Stimulated activated CD4-positive, alpha-beta T cell treated with anti-CD3 and anti-CD28 coated beads, Interleukin-4, amount 100 ng/mL, for 24 hours (primary cell): ENCODE measurements at places on chromosomes 16 and 17.
A peak's percentile ranks its signal among the peaks of the same experiment; 100 is the strongest.

GRCh38 chr16:82042144-82042543, 7.1 kb downstream of the HSD17B2 start:
- DNase-seq: no peak

DNA sequence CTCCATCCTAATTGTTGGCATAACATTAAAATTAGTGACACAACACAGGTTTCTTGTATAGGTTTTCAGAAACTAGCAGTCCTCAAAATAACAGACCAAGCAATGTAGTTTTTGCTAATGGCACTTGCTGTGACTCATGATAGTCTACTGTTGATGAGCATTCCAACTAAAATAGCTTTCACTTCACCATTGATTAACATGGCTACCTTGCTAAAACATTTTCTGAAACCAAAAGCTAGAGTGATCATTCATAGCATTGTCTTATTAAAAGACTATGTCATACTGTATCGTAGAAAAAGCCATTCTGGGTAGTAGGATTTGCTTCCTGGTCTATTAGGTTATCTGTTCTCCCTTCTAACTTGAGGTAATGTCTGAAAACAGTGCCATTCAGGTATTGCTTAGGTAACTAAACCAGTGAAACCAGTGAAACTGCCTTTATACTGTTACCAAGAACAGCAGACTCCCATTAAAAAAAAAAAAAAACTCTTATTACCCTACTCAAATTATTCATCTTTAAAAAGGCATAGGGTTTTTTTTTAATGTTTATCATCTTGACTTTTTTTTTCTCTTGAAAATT, 2.5 kb upstream of the CLTC start:
- no peak for DNase-seq

DNA sequence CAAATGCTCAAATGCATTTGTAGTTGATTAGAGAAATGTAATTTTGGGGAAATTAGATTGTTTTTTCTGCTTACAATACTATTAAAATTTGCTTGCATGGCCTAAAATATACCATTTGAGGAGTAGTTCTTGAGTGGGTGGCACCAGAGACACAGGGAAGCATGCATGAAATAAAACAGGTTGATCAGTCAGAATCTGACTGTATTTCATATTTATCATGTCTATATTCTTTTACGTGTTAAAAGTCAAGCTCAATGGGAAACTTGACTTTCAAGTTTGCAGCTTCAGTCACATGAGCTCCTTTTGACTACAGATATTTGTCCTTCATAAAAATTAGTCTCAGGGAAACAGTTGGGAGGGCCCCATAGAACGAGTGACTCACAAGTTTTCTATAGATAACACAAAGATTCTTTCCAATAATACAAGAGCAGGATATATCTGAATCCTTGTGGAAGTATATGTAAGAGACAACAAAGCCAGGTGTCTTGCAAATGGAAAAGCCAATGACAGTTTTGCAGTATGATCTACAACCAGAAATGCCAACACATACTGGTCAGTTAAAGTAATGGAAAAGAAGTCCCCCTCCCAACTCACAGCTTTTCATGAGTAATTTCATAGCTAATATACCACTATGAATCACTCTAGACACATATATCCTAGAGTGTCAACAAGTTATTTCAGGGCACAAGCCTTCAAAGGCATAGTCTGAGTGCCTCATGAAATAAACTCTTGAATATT, 42.2 kb upstream of the CORO6 start:
- DNase-seq: peak; percentile 8

DNA sequence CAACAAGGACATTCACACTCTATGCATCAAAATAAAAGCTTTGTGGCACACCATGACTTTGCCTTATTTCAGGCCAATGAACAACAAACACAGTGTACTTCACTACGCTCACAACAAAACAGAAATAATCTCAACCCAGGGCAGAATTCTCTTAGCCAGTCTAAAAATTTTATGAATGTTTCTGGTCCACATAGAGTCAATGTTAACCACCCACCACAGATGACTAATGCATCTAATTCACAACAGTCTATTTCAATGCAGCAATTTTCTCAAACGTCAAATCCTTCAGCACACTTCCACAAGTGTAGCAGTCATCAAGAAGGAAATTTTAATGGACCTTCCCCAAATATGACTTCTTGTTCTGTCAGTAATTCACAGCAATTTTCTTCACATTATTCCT, 101.7 kb downstream of the CHD9 start:
- DNase-seq: no peak

DNA sequence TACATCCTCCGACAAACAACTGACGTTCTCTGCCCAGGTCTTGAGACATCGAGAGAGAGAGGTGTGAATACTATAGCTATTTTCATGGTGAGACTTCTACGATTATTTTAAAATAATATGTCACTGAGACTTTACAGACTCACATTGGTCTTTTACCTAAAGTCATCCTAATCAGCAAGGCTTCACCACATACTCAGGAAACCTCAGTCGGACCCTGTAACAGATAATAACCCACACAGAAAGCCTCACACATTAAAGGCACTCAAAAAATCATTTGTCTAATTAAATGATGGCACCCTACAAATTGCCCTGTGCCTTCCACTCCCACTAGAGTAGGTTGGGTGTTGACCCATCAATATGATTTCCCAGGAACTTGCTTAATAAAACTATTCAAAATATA, 19.8 kb upstream of the SLC39A11 start:
- no peak for DNase-seq

- no peak for DNase-seq
Measured at GRCh38 chr17:28946239-28946638, 5.1 kb downstream of the PHF12 start.

- no peak for DNase-seq
Measured at GRCh38 chr17:69558796-69559195, 144.3 kb downstream of the MAP2K6 start.

- no peak for DNase-seq
Measured at GRCh38 chr16:14961405-14962186, 13.2 kb upstream of the PDXDC1 start.

DNA sequence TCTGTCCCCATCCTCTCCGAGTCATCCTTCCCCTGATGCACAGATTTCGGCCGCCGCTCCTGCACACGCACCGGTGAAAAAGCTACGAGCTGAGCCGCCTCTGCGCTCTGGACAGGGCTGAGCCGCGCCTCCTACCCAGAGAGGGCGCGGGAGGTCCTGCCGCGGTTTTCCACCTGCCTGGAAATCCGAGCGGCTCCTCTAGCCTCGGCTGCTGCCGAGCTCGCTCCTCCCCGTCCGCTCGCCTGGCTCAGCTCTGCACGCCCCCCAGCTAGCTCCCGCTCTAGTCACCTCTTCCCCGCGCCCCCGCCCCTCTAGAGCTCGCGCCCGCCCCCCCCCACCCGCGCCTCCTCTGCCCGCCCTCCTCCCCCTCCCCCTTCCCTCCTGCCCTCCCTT, 198 bp upstream of the SHISA9 start:
- no peak for DNase-seq

- no peak for DNase-seq
Measured at GRCh38 chr16:69190598-69190997, 3.6 kb downstream of the SNTB2 start.

- DNase-seq: no peak
Measured at GRCh38 chr16:48950184-48950583, 331.5 kb downstream of the CBLN1 start.

GRCh38 chr17:8818654-8819330, 19.6 kb upstream of the MFSD6L start:
- DNase-seq: no peak

DNA sequence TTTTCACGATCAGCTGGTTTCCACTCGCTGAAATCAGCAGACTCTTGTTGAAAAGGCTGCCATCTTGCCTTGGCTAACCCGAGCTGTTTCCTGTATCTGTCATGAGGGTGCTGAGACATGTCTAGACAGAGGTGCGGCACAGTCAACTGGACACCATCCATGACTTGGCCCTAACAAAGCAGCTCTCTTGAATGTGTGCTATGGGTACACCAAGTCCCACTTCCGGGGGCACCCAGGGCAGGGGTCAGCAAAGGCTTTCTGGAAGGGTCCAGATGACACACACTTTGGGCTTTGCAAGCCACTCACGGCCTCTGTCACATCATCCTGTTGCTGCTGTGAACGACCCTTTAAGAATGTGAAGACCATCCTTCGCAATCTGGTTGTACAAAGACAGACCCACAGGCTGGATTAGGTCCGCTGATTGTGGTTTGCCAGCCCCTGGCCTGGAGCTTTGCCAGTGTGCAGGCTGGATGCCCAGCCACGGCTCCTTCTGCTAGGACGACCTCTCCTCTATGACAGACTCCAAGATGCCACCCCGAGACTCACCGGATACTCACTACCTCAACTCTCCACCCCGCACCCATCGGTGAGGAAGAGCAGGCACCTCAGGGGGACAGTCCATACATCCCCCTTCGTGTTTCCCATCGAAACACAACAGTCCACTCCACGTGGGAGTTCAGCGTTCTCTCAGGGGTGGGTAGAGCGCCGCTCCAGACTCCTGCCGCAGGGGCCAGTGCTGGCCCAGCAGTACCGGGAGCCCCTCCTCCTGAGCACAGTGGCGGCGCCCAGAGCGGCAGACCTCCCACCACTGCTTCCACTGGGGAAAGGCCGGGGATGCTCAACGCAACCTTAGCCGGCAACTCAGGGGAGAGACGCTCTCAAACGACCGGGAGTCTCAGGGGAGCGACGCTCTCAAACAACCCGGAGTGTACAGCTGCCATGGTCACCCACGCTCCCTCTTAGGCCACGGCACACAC, 123.5 kb downstream of the ANKRD11 start:
- DNase-seq: no peak

GRCh38 chr17:78557598-78558039, 19.6 kb downstream of the DNAH17 start:
- DNase-seq: no peak

GRCh38 chr17:18014006-18014405, 25.0 kb downstream of the ATPAF2 start:
- no peak for DNase-seq

DNA sequence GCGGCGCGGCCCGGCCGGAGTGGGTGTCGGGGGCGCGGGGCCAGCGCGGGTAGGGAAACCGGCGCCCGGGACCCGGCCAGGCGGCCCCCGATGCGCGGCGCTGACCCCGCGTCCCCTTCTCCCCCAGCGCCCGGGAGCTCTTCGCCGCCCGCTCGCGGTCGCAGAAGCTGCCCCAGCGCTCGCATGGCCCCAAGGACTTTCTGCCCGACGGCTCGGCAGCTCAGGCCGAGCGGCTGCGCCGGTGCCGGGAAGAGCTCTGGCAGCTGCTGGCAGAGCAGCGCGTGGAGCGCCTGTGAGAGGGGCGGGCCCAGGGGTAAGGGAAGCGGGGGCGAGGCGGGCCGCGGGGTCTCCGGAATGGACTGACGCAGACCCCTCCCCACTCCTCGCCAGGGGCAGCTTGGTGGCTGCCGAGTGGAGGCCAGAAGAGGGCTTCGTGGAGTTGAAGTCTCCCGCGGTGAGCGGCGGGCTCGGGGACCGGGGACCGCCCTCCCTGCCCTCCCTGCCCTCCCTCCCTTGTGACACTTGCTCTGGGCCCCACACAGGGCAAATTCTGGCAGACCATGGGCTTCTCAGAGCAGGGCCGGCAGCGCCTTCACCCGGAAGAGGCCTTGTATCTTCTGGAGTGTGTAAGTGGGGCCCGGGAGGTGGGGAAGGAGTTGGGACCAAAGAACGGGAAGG, 430 bp downstream of the TSEN54 start:
- DNase-seq: peak; percentile 36
